ENCODE measurements at places on chromosomes 1 and 21.

- DNase-seq, result no peak
Measured at GRCh38 chr1:242242983-242243382, 244.1 kb upstream of the MAP1LC3C start.

GRCh38 chr21:39084979-39085729, 98.1 kb downstream of the PSMG1 start:
- DNase-seq, result no peak

DNA sequence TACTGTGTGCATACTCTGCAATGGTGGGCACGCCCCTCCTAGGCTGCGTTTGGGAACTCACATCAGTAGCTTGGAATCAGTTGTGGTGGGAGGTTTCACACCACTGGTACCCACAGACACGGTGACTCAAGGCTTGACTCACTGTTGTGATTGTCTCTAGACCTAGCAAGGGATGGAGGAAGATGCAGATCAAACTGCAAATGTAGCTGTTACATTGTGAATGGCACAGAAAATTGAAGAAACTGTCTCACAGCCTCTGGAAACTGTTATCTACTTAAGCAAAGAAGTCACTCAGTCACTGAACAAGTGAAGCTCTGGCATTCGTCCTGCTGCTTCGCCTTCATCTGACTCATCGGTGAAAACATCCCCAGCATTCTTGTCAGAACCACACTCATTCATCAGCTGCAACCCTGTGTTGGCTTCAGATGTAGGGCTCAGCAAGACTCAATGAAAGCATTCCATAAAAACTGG, 59.5 kb downstream of the POFUT2 start:
- peak; percentile 87 for DNase-seq

GRCh38 chr1:59692591-59692990, 122.2 kb upstream of the HOOK1 start:
- DNase-seq, result no peak

GRCh38 chr1:71116729-71117128, 35.9 kb upstream of the ZRANB2 start:
- DNase-seq, result no peak

GRCh38 chr1:155321639-155322503, 1.2 kb downstream of the RUSC1 start:
- DNase-seq, result no peak

- DNase-seq, result no peak
Measured at GRCh38 chr1:168629466-168629865, 53.1 kb downstream of the XCL1 start.
